ENCODE measurements at places on chromosomes 4 and X. TPM values are rescaled to one million over a fixed set of nuclear protein-coding genes. Genes with fewer than 3 reads are reported as not detected.

CPE gene
- total RNA-seq = under 0.01 TPM

HELQ gene
- 7.8 TPM for total RNA-seq

GPRIN3 gene
- not detected for total RNA-seq

MAMLD1 gene
- total RNA-seq = 5.2 TPM

ZNF732 gene
- total RNA-seq = not detected

KLHL4 gene
- 3.0 TPM for total RNA-seq

NAP1L5 gene
- 8.6 TPM for total RNA-seq

UTP14A gene
- 17.0 TPM for total RNA-seq

CT83 gene
- not detected for total RNA-seq

ARX gene
- total RNA-seq = not detected

SMR3B gene
- not detected for total RNA-seq

RHOXF1 gene
- total RNA-seq = not detected

CT45A2 gene
- total RNA-seq = not detected

KIT gene
- 0.48 TPM for total RNA-seq

FDCSP gene
- not detected for total RNA-seq

ADH6 gene
- total RNA-seq = not detected

CCDC110 gene
- total RNA-seq = 3.3 TPM

CXorf51A gene
- not detected for total RNA-seq

ELF4 gene
- 10.6 TPM for total RNA-seq

PHKA1 gene
- total RNA-seq = 1.6 TPM

SMIM10 gene
- total RNA-seq = 5.8 TPM

IL1RAPL1 gene
- total RNA-seq = 4.3 TPM

KIF4A gene
- total RNA-seq = 58.6 TPM

UGDH gene
- 52.3 TPM for total RNA-seq

DCAF4L1 gene
- not detected for total RNA-seq

FREM3 gene
- not detected for total RNA-seq
